Thoracic aorta (tissue), 2 donors: ENCODE measurements at places on chromosomes 6 and 20.

- no peak for DNase-seq
These were observed 56.3 kb downstream of the EZR start for GRCh38 chr6:158762787-158763433.

GRCh38 chr6:73664701-73665100, 10.9 kb upstream of the SLC17A5 start:
- no peak for DNase-seq

DNA sequence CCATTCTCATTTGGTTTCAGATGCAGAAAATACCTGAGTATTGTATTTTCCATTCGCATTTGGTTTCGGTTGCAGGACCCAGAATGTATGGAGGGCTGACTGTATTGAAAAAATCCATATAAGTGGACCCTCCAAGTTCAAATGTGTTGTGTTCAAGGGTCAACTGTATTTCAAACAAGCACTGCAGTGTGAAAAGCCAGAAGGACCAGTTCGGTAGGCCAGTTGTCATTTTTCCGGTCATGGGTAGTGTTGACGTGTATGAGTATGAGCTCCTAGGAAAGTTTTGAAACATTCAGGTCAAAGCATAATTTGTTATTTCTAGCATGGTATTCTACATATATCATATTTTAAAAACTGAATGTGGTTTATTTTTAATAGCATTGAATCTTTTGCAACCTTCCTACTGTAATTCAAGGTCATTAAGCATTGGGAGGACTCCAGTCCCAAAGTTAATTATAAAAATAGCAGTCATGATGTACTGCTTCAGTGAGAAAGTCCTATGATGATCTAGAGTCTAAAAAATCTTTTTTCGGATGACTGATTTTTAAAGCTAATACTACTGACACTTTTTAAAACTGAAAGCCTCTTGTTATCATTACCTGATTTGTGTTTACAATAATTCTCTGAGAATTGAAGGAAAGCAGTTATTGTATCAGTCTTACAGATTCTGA, 18.9 kb downstream of the NHSL1 start:
- no peak for DNase-seq

- DNase-seq, result no peak
These were observed 8.7 kb downstream of the PLAGL1 start for GRCh38 chr6:143999406-143999805.

- no peak for DNase-seq
These were observed 88.8 kb downstream of the ATP9A start for GRCh38 chr20:51679254-51679921.

GRCh38 chr20:3572151-3572550, 91.0 kb downstream of the GFRA4 start:
- DNase-seq, result no peak

GRCh38 chr20:8740265-8740664, 328.6 kb upstream of the PLCB4 start:
- DNase-seq, result no peak

GRCh38 chr20:38252292-38253288, 7.9 kb downstream of the KIAA1755 start:
- no peak for DNase-seq

GRCh38 chr6:131124336-131125071, 10.8 kb upstream of the AKAP7 start:
- no peak for DNase-seq

DNA sequence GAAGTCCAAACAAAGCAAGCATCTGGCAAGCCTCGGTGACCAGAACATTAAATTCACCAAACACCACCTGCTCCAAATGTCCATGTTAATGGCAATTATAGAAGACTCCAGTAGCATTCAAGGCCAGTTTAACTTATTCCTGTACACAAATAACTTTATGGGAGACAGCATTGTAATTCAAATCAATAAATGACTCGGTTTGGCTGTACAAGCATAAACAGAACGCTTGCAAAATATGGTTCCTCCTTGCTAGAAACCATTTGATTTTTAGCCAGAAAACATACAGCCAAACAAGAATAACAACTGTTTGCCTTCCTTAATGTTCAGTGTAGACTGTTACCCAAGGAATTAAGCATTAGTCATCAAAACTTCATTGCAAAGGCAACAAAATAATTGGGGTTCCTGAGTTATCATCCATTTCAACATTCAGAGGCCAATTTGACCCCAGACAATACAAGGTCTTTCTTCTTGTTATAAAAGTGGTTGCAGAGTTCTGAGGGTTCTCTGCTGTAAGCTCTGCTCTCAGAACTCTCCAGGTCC, 125.1 kb downstream of the BFSP1 start:
- no peak for DNase-seq

DNA sequence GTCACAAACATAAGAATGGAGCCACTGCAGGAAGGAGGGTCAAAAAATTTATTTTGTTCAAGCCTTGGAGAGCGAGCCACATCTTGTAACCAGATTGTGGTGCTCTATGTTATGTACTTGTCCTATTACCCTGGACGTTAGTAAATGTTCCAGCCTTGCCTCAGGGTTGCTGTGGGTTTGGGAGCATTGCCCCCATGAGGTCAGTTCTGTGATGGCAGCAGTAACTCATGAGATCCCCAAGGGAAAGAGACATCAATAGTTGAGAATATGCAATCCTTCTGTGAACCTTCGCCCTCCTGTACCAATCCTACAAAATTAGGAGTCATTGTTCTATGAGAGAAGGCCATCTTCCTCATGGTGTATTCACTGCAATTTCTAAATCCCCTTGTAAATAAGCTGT, 16.4 kb upstream of the CFAP206 start:
- DNase-seq, result no peak

DNA sequence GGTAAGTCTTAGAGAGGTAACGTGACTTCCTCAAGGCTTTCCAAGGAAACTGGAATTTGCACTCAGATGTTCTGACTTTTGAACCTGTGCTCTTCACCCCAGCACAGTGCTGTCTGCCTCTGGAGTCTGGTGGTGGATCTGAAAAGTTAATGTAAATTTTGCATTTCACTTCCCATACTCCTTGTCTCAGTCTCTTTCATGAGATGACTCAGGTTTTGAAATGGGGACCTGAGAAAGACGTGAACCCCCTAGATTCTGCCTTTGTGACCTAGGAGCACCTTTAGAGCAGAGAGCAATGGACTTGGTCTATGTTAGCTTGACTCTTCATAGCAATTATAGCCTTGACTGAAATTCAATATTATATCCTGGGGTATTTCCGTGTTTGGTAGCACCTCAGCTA, 223.0 kb downstream of the QKI start:
- DNase-seq, result no peak

- DNase-seq, result no peak
These were observed 187.4 kb downstream of the RNGTT start for GRCh38 chr6:88775866-88776571.

DNA sequence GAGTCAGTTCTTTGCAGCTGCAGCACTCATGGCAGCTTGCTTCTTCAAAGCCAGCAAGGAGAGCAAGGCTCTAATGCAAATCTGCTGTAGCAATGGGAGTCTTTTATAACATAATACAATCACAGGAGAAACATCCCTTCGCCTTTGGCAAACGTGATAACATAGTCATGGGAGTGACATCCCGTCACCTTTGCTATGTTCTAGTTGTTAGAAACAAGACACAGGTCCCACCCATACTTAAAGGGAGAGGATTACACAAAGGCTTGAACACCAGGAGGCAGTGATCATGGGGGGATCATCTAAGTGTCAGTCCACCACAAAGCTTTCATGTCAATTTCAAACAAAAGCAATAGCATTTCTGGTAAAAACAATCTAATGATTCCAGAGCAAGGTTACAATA, 40.1 kb upstream of the PHACTR2 start:
- DNase-seq, result no peak

GRCh38 chr20:63409834-63410435, 48.8 kb upstream of the CHRNA4 start:
- DNase-seq, result no peak

DNA sequence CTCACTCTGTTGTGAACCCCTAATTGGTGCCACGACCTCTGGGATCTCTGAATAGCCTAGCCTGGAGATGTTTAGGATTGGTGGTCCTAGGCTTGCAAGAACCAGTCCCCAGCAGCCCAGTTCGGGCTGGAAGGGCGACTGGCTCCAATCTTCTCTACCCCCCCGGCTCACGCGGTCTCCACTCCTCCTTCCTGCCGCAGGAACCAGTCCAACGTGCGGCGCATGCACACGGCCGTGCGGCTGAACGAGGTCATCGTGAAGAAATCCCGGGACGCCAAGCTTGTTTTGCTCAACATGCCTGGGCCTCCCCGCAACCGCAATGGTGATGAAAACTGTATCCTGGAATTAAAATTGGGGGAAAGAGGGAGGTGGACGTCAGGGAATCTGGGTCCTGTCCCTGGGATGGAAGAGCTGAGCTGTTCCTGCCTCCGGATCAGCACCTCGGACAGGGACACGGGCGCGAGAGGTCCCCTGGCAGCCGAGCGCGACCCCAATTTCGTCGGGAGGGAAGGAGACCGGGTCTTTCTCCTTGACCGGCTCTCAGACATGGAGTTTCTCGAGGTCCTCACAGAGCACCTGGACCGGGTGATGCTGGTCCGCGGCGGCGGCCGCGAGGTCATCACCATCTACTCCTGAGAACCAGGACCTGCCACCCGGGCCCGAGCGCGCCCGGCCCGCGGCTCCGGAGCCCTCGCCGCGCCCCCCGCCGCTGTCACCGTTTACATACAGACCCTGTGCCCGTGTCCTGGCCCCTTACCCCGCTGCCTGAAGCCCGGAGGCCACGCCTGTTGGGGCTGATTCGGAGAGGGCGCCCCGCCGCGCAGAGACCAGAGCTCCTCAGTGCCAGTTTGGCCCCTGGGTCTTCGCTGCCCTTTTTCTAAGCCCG, 28.2 kb downstream of the SLC12A5 start:
- DNase-seq, result no peak

DNA sequence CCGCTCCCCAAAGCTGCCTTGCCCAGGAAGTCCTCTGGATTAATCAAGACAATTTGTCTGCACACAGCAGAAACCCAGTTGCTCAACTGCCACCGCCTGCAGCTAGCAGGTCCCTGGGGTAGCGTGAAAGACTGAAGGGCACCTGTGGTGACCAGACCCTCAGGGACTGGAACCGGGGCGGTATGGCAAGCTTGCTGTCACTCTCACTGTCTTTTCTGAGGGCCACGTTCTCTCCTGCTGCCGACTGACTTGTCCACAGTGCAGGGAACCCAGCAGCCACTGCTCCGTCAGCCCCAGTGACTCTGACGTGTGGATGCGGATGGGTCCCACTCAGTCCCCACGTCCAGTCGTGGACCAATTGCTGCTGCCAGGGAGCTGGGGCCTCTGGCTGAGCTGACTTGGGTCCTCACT, 72.8 kb upstream of the PMEPA1 start:
- DNase-seq, result no peak

DNA sequence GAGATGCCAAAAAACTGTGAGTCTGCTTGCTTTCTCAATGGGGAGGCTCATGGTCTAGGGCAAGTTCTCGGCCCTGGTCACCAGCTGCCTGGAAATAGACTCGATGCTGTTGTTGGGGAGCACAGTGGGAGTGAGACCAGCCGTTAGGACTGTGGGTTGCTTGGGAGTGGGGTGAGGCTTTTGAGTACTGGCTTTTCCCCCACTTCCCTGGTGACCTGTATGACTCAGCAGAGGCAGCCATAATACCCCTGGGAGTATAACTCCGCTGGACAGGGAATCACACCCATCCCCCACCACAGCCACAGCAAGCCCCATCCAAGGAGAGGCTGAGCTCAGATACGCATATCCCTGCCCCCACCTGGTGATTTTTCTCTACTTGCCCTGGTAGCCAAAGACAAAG, 48.9 kb upstream of the OGFRL1 start:
- DNase-seq, result no peak

- peak; percentile 13 for DNase-seq
These were observed 13.7 kb downstream of the KLHL31 start for GRCh38 chr6:53651764-53652401.

- no peak for DNase-seq
These were observed 119.1 kb upstream of the MAP7 start for GRCh38 chr6:136669299-136669699.

GRCh38 chr6:52731719-52732118, 31.6 kb downstream of the GSTA2 start:
- no peak for DNase-seq

GRCh38 chr6:106518748-106519147, 110.5 kb downstream of the RTN4IP1 start:
- DNase-seq, result no peak

DNA sequence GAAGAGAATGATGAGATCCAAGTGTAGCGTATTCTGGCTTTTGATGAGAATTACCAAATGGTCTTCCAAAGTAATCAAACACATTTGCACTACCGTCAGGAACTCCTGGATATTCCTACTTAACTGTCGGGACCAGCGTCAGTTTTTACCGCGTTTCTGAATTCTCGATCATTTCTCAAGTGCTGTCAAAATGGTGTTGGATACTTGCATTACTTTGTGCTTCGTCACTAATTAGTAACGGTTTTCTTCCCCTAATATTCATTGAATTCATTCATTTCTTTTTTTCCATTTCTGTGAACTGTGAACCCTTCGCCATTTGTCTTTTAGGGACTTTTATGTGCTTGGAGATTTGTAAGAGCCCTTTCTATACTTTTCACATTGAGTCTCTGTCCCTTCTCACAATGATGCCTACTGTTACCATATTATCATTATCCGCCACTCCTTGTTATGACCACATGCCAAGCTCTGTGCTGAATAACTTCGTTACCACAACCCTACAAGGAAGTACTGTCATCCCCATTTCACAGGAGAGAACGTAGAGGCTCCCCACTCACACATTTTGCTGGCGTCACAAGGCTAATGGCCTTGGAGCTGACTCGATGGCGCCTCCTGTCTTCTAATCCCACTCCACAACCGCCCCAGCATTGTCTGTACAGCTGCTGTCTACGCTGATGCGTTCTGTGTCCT, 74.2 kb upstream of the QKI start:
- DNase-seq, result no peak

GRCh38 chr6:24431045-24431451, 28.3 kb downstream of the MRS2 start:
- DNase-seq, result no peak

GRCh38 chr6:34771727-34772126, 14.4 kb downstream of the SNRPC start:
- DNase-seq, result no peak

- no peak for DNase-seq
These were observed 10.2 kb downstream of the DYNLRB1 start for GRCh38 chr20:34526466-34526865.

- DNase-seq, result no peak
These were observed 205.1 kb downstream of the ANKRD60 start for GRCh38 chr20:58023346-58023745.

DNA sequence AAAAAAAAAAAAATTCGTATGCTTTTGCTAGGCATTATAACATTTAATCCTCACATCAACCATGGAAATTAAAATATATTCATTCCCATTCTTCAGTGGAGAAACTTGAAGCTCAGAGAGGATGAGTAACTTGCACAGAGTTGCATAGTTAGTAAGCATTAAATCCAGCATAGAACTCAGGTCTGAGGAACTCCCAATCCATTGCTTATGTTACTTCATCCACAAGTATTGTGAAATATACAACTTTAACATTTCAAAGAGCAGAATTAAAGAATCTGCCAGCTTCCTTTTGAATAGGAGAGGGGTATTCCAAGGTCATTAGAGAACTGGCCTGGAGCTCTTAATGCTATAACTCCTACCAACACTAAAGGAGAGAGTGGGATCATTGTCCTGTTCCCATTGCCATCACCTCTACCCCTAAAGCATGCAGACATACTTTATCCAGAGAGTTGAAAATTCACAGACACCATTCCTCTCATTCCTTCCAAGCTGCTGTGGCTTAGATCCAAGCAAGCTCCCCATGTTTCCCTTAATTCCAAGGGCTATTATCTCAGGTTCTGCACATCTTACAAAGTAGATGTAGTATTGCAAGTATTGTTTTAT, 91.9 kb downstream of the FLRT3 start:
- DNase-seq, result no peak

- DNase-seq, result peak; percentile 58
These were observed 67.2 kb upstream of the TBC1D7 start for GRCh38 chr6:13395272-13396237.
